Lung (tissue), 17 donors: ENCODE measurements at places on chromosomes 2 and 18. TPM values are rescaled to one million over a fixed set of nuclear protein-coding genes. Genes with fewer than 3 reads are reported as not detected.

Gene DYNC1I2
- 72.7 TPM for total RNA-seq

Gene EFR3B
- 6.1 TPM for total RNA-seq

DNA sequence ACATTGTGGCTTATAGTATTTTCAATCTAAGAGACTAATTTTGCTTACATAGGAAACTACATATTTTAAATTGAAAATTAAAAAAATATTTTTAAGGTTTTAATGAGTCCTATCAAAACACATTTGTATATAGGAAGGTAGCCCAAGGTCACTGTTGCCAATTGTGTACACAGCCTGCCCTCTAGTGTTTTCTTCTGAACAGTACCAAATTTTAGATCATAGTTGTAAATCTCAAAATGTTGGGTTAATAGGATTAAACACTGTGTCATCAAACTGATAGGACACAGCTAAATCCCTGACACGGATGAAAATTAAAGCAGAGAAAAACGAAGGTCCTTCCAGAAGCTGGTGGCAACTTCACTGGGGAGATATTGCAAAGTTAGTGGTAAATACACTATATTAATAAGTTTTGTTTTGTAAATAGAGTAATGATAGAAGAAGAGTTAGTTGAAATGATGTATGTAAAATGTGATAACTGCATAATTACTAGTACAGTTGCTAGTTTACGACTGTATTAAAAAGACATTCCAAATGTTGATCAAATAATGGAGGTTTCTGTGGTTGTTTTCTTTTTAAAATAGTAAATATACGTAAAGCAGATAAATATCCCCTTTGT lies 19.7 kb downstream of the CLUL1 start:
- DNase-seq: peak; percentile 79

DNA sequence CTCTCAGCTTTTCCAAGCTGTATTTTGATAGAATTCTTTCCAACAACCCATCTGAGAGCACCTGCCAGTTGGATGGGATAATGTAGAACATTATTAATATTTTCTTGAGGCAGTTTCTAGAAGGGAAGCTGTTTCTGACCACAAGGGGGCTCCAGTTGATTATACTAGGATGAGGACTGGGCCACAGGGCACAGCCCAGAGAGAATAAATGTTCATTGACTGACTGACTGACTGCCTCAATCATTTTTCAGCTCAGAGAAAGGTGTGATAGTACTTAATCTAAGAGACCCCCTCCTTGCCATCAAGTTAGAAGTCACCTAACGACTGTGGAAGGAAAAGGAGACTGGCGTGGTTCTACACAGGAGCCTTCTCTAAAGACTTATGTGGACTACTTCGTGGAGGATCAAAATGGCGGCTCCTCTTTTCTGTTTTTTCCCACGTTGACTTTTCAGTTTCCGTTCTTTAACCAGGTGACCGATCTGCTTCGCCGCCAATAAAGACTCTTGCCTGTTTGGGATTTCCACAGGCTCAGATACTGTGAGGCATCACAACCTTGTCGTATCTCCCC lies 31.9 kb upstream of the CREG2 start:
- DNase-seq: peak; percentile 48

GRCh38 chr2:74232426-74232825 lies 34.0 kb downstream of the MTHFD2 start:
- DNase-seq: no peak

Gene NEU2
- not detected for total RNA-seq

DNA sequence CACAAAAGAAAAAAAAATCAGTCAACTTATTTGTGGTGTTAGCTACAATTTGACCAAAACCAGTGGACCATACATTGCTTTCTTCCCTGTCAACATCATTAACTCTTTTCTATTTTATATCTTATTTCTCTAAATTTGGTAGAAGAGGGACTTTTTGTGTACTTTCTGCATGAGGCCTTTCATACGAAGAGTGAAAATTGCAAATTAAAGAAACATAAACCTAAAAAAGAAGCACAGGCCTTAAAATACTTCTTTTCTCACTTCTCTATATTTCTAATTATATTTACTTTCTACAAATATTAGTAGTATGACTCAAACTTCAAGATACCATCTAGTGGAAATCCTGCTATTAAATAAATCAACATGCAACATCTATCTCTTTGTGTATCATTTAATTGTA lies 1073.4 kb upstream of the ZEB2 start:
- DNase-seq: no peak

DNA sequence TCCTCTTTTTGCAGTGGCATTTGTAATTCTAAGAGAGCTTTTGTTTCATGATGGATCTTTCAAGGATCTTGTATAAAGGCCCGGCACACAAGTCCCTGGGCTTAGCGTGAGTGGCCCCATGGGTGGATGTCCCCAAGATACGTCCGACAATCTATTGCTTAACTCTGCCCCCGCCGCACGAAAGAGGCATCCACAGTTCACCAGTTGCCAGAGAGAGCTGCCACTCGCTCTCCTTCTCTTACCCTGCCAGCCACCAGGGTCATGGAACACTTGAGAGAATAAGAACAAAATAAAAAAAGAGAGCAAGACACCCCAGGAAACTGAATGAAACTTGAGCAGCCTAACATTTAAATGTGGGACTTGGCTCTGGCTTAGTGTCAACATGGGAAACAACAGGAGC lies 92.3 kb downstream of the CTAGE1 start:
- no peak for DNase-seq

DNA sequence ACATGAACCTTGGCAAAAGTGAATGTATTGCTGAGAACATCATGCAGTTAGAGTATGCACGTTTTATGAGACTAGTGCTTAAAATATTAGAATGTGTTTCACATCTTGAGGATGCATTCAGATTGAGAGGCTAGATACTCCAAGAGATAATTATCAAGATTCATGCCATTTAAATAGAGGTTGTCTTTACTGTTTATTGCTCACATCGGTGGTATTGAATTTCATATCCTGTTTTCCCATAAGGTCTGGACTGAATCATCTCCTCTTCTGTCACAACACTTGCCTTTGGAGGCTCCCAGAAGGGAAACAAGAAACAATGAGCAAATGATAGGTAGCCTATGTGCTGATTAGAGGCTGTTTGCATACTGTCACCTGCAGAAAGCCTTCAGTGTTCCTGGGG lies 83.8 kb downstream of the CLHC1 start:
- DNase-seq: no peak

GRCh38 chr2:127142663-127143630 lies 36.0 kb upstream of the BIN1 start:
- DNase-seq: no peak

Gene HNMT
- total RNA-seq: 135 TPM

Gene STPG4
- total RNA-seq: 0.28 TPM
